ENCODE measurements at places on chromosomes 1 and 21.
A peak's percentile ranks its signal among the peaks of the same experiment; 100 is the strongest.

DNA sequence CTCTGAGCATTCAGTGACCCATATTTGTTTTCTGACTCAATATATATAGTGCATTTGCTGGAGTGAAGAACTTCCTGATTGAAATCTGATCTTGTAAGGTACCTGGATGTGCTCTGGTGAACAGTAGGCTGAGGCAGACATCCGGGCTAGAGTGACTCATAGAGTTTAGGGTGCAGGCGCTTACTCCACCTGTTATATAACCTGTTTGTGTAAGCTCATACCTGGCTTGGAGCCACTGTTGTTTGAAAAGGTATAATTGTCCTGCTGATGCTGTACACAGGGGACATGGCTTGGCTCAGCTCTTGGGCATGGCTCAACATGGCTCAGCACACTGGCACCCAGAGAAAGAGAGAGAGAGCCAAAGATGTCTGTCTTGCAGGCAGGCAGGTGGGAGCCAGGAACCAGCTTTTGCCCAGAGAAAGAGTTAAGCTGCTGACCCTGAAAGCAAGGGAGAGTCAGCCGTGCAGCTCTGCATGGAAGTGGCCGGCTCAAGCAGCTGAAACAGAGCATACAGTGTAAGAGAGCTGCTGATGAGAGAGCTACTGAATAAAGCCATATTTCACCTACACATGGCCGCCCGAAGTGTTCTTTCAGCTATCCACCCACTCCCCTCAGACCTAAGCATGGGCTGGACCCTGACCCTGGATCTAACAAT lies 43.2 kb downstream of the GJA5 start:
- DNase-seq, result no peak

GRCh38 chr1:236027104-236027503 lies 37.8 kb downstream of the NID1 start:
- DNase-seq, result no peak

DNA sequence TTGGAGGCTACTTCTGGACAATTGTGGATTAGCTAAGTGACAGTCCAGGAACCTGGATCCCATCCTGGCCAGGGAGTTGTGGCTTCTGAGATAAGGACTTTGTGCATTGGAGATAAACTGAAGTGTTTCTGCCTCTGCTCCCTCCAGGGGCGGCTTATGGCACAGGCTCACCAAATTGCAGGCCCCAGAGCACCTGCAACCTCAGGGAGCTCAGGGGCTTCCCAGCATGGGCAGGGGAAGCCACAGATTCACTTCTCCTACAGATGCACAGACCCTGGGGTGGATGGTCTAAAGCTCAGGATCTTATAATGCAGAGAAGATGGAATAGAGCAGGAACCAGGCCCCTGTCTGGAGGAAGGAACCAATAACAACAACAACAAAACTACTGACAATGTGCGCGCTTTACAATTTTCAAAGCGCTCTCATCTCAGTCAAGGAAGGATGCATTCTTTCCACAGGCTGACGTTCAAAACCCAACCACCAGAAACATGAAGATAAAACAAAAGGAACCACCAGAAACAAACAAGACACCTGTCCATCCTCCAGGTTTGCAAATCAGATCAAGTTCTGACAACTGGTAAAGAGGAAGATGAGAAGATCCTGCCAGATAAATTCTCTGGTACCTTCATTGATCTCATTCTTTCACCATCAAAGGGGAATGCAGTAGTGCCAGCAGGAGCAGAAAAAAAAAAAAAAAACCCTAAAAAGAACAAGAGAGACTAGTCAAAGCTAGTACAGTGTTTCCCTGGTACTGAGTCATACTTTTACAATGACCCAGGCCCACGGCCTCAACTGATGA lies 121.0 kb upstream of the IRF2BP2 start:
- peak; percentile 63 for DNase-seq

- DNase-seq, result peak; percentile 83
These were observed 436 bp upstream of the TTLL7 start for GRCh38 chr1:83999316-83999819.

- peak; percentile 75 for DNase-seq
These were observed 19.5 kb downstream of the TEX35 start for GRCh38 chr1:178532392-178532791.

- no peak for DNase-seq
These were observed 1.2 kb downstream of the HDGF start for GRCh38 chr1:156750191-156750672.

GRCh38 chr1:150516616-150517015 lies 1.1 kb downstream of the FALEC start:
- DNase-seq, result no peak

GRCh38 chr1:220906561-220907334 lies 27.5 kb downstream of the HLX start:
- no peak for DNase-seq

DNA sequence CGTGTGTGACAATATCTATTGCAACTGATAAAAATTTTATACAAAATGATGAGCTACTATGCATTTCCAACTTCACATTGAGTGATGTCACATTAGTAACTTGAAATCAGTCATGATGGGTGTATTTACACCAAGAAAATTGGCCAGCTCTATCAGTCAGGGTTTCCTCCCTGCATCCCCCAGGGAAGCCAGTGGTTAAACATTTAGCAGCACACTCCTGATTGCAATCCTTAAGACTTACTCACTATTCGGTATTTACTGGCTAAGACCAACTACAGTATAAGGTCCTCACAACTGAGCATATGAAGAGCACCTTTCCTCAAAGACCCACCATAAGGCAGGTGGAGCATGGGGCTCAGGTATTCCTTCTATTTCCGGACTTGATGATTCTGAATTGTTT lies 41.3 kb upstream of the PTGFRN start:
- no peak for DNase-seq

- no peak for DNase-seq
These were observed 4.7 kb upstream of the C21orf91 start for GRCh38 chr21:17823846-17824245.

All from SK-N-DZ (cell line).